Heart left ventricle (tissue), 16 donors: ENCODE measurements at places on chromosomes 5 and 9. TPM values are rescaled to one million over a fixed set of nuclear protein-coding genes. Genes with fewer than 3 reads are reported as not detected.

Gene AFAP1L1
- 57.7 TPM for total RNA-seq

Gene FAM163B
- total RNA-seq: not detected

Gene PFN3
- total RNA-seq: not detected

Gene TERT
- total RNA-seq: not detected

GRCh38 chr5:79875230-79875629, 115.8 kb downstream of the MTX3 start:
- no peaks in the 10 kb centered on the region for H3K4me1 ChIP-seq
- peak overlapping the region; percentile 70 for H3K27ac ChIP-seq
- H3K27me3 ChIP-seq: no peaks in the 10 kb centered on the region
- H3K4me3 ChIP-seq: no peak overlapping the region
- no peaks in the 10 kb centered on the region for H3K36me3 ChIP-seq

- peaks cover 3% of the 10 kb centered on the region for H3K4me1 ChIP-seq
- H3K27me3 ChIP-seq: no peaks in the 10 kb centered on the region
- DNase-seq: no peak
- H3K36me3 ChIP-seq: no peaks in the 10 kb centered on the region
These were observed 38.1 kb downstream of the LPAR1 start for GRCh38 chr9:111000202-111000601.

- no peaks in the 10 kb centered on the region for H3K27me3 ChIP-seq
- no peak for DNase-seq
- peaks cover 13% of the 10 kb centered on the region for H3K4me1 ChIP-seq
- no peak overlapping the region for H3K4me3 ChIP-seq
- H3K36me3 ChIP-seq: no peaks in the 10 kb centered on the region
- no peak overlapping the region for H3K27ac ChIP-seq
These were observed 45.2 kb downstream of the ENC1 start for GRCh38 chr5:74595143-74595925.

- no peak for DNase-seq
- H3K36me3 ChIP-seq: no peaks in the 10 kb centered on the region
- H3K27me3 ChIP-seq: no peaks in the 10 kb centered on the region
These were observed 91.6 kb upstream of the NR3C1 start for GRCh38 chr5:143495110-143495509.
